ENCODE measurements at places on chromosomes 6 and 20.

- peaks cover 10% of the 10 kb centered on the region for H3K4me1 ChIP-seq
- no peak for DNase-seq
- H3K27me3 ChIP-seq = no peaks in the 10 kb centered on the region
- H3K36me3 ChIP-seq = no peaks in the 10 kb centered on the region
These were observed 39.1 kb upstream of the RNGTT start for GRCh38 chr6:89002523-89002922.

DNA sequence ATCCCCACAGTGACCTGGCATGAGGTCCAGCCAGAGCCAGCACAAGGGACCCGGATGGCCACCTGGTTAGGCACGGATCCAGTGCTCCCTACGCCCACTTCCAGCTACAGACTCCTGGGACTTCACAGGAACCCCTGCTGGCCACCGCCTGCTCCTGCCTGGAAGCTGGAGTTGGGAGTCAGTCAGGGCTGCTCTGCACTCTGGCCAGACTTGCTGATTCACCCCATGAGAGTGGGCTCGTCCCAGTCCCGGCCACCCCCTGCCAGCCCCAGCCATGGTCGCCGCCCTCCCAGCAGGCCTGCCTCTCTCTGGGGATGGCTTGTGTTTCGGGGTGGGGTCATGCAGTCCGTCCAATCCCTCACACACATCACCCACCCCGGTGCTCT is 125.8 kb downstream of the DLL1 start:
- no peak overlapping the region for H3K4me3 ChIP-seq
- H3K27me3 ChIP-seq = peaks cover 28% of the 10 kb centered on the region

DNA sequence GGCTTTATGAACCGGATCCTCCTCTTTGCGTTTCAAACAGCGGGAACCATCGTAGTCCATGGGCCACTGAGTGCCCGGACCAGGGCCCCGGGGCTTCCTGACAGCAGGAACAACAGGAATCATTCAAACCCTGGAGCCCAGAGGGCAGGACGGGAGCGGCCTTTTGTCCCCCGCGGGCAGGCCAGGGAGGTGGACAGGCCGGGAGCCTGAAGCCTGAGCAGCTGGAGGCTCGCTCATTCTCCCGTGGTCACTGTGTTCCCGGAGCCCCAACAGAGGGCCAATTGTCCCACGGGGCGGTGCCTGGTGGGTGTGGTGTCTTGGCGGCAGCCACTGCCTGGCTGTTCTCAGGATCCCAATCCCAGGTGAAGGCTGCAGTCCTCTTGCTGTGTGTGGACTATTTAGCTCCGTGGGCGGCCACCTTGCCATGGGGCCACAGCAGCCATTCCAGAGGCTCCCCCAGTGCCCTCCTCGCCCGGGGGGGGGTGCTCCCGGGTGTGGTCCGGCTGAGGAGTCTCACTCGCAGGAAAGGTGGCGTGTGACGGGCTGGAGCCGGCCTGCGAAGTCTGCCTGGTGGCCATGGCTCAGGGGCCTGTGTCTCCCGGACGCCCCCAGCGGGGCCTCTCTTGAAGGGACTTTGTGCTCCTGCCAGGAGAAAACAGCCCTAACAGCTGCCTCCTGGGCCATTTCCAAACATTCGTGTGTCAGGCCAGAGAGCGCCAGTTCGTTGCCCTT is 77.2 kb upstream of the BHLHE23 start:
- peaks cover 100% of the 10 kb centered on the region for H3K27me3 ChIP-seq
- DNase-seq = peak; percentile 72
- H3K4me1 ChIP-seq = peaks cover 11% of the 10 kb centered on the region
- no peak overlapping the region for H3K4me3 ChIP-seq
- H3K36me3 ChIP-seq = peaks cover 12% of the 10 kb centered on the region
- H3K27ac ChIP-seq = no peak overlapping the region

- H3K27ac ChIP-seq = no peak overlapping the region
- DNase-seq = no peak
- no peak overlapping the region for H3K4me3 ChIP-seq
- H3K36me3 ChIP-seq = no peaks in the 10 kb centered on the region
- no peaks in the 10 kb centered on the region for H3K4me1 ChIP-seq
These were observed 1049.5 kb upstream of the EPHA7 start for GRCh38 chr6:94468830-94469229.

DNA sequence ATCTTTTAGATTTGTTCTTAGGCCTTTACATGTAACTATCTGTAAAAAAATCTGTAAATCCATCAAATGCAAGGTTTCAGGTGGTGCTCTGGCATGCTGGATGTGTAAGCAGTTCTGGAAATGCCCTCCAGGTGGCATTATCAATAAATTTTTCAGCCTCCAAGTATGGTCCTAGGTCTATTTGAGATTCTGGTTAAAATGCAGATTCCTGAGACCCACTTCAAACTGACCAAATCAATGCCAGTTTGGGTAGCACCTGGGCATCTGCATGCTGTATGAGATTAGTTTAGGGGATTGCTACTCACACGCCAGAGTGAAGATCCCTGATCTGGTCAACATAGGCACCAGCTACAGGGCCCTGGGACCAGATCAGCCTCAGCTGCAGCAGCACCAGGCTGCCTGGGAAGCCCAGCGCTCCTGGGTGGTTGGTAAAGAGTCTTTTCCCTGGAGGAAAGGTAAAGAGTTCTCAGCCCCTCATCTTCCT is 507.3 kb upstream of the CITED2 start:
- H3K4me1 ChIP-seq = peaks cover 9% of the 10 kb centered on the region
- DNase-seq = peak; percentile 45
- H3K4me3 ChIP-seq = no peak overlapping the region
- no peaks in the 10 kb centered on the region for H3K27me3 ChIP-seq

DNA sequence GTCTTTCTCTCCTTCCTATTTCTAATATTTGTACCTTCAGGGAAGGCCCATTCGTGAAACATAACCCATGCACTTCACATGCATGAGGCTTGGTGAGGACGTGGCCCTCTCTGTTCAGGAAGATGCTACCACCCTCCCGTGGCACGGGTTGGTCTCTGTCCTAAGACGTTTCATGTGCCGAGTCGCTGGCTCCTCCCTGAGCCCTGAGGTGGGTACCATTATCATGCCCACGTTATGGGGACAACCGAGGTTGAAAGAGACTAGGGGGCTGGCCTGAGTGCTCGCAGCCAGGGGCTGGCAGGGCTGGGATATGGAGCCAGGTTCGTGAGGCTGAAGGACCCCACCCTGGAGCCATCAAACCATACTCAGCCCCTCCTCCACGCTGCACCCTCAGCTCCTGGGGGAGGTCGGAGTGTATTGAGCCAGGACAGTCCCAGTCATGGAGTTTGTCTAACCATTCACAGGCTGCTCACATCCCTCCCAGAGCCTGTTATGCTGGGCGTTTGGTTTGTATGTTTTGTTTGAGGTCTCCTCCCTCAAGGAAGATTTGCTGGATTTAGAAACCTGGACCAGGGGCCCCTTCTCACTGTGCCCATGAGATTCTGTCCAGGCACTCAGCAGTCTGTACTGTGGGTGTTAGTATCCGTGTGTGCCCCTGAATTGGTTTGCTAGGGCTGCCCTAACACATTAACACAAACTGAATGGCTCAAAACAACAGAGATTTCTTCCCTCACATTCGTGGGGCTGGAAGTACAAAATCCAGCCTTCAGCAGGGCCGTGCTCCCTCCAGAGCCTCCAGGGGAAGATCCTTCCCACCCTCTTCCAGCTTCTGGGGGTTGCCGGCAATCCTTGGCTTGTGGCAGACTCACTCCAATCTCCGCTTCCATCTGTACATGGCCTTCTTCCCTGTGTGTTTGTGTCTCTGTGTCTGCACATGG is 88.3 kb downstream of the ANKRD60 start:
- no peaks in the 10 kb centered on the region for H3K27me3 ChIP-seq
- H3K27ac ChIP-seq = no peak overlapping the region
- H3K4me1 ChIP-seq = peaks cover 36% of the 10 kb centered on the region
- no peak for DNase-seq

GRCh38 chr6:11727998-11728961 is 50.3 kb downstream of the ADTRP start:
- H3K27ac ChIP-seq = no peak overlapping the region
- no peaks in the 10 kb centered on the region for H3K36me3 ChIP-seq
- no peaks in the 10 kb centered on the region for H3K4me1 ChIP-seq
- no peak overlapping the region for H3K4me3 ChIP-seq
- H3K27me3 ChIP-seq = no peaks in the 10 kb centered on the region
- no peak for DNase-seq

GRCh38 chr6:134452906-134453305 is 135.0 kb upstream of the SGK1 start:
- no peak for DNase-seq
- H3K27ac ChIP-seq = no peak overlapping the region
- H3K4me3 ChIP-seq = no peak overlapping the region
- H3K36me3 ChIP-seq = no peaks in the 10 kb centered on the region
- peaks cover 26% of the 10 kb centered on the region for H3K4me1 ChIP-seq

- H3K36me3 ChIP-seq = no peaks in the 10 kb centered on the region
- H3K4me1 ChIP-seq = no peaks in the 10 kb centered on the region
- peak; percentile 59 for DNase-seq
- H3K27ac ChIP-seq = no peak overlapping the region
These were observed 35.2 kb downstream of the PHACTR1 start for GRCh38 chr6:12751694-12752325.

GRCh38 chr20:50449738-50450492 is 60.3 kb upstream of the PTPN1 start:
- H3K4me1 ChIP-seq = peaks cover 46% of the 10 kb centered on the region
- no peak overlapping the region for H3K27ac ChIP-seq
- peaks cover 5% of the 10 kb centered on the region for H3K36me3 ChIP-seq
- no peaks in the 10 kb centered on the region for H3K27me3 ChIP-seq
- H3K4me3 ChIP-seq = no peak overlapping the region

DNA sequence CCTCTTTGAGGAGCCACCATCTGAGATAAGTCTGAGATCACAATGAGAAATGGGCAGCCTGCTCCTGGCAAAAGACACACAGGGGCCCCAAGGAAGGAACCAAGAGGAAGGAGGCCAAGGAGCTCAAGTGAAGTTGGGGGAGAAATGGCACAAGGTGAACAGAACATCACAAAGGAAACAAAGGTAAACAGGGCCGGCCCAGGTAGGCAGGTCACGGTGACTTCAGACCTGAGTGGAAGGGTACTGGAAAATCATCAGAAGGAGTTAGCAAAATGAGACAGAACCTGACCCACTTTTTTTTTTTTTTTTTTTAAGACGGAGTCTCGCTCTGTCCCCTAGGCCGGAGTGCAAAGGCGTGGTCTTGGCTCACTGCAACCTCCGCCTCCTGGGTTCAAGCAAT is 11.3 kb downstream of the ZMYND8 start:
- H3K4me1 ChIP-seq = peaks cover 16% of the 10 kb centered on the region
- H3K4me3 ChIP-seq = no peak overlapping the region
- peaks cover 36% of the 10 kb centered on the region for H3K36me3 ChIP-seq
- no peak overlapping the region for H3K27ac ChIP-seq

All from Calu3 (cell line).